ENCODE measurements at places on chromosomes 12 and 14. TPM values are rescaled to one million over a fixed set of nuclear protein-coding genes. Genes with fewer than 3 reads are reported as not detected.
A peak's percentile ranks its signal among the peaks of the same experiment; 100 is the strongest.

The RND1 gene
- 0.11 TPM for total RNA-seq

The WDR20 gene
- 19.2 TPM for total RNA-seq

The HOXC13 gene
- not detected for total RNA-seq

The ACSM4 gene
- total RNA-seq, result not detected

The JPH4 gene
- 0.13 TPM for total RNA-seq

The SERPINA9 gene
- total RNA-seq, result not detected

The ASIC1 gene
- 1.6 TPM for total RNA-seq

The SPTLC2 gene
- 10.2 TPM for total RNA-seq

The SERPINA5 gene
- 2.7 TPM for total RNA-seq

The CSRP2 gene
- total RNA-seq, result 40.9 TPM

The DCN gene
- total RNA-seq, result 800 TPM

DNA sequence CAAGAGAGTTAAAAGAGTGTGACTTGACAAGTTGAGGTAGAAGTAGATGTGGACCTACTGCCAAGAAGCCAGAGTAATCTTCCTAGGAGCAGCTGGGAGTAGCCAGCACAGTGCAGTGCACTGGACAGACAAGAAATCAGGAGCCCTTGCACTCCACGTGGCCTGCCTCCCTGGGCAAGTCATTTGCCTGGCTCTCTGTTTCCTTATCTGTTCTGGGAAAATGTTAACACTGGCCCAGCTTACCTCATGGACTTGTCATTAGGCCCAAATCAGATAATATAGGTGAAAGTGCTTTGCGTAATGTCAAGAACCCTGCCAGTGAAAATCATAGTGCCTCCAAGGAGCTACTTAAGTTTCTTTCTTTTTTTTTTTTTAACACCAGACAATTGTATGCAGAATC is 19.2 kb downstream of the SLC7A8 start:
- DNase-seq, result no peak

- DNase-seq, result no peak
Observed at GRCh38 chr12:69083689-69084088, 150.7 kb upstream of the CPM start.

DNA sequence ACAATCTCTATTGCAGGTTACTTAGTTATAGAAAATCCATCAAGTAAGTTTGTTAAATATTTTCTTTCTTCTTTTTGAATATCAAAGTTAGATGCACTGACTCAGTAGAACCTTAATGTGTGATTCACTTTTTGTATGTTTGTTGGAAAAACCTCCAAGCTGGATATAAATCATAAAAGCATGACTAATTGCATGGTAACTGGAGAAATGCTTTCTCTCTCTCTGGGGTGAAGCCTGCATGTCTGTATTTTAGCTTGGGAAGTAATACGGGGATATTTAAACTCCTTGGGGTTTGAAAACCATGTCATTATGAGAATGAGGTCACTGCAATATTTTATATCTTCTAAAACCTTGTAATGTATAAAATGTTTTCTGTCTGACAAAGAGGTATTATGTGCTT is 58.6 kb upstream of the MYF6 start:
- DNase-seq, result no peak

DNA sequence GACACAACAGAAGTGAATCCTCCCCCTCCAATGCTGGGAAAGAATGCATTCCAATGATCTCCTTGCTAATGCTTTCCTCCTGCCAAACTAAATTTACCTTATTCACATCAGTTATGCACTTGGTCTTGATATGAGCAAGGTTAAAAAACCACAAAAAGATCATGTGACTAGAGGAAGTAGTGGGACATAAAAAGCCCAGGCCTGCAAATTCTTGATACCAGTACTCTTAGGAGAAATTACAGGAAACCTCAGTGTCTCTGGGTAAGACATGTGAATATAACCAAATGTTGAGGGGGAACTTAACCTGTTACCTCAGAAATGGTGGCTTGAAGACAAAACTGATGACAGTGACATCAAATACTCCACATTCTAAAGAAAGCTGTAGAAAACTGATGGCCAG is 427.1 kb downstream of the RPS29 start:
- DNase-seq, result no peak

- no peak for DNase-seq
Observed at GRCh38 chr14:100303925-100304324, 2.3 kb downstream of the SLC25A29 start.

DNA sequence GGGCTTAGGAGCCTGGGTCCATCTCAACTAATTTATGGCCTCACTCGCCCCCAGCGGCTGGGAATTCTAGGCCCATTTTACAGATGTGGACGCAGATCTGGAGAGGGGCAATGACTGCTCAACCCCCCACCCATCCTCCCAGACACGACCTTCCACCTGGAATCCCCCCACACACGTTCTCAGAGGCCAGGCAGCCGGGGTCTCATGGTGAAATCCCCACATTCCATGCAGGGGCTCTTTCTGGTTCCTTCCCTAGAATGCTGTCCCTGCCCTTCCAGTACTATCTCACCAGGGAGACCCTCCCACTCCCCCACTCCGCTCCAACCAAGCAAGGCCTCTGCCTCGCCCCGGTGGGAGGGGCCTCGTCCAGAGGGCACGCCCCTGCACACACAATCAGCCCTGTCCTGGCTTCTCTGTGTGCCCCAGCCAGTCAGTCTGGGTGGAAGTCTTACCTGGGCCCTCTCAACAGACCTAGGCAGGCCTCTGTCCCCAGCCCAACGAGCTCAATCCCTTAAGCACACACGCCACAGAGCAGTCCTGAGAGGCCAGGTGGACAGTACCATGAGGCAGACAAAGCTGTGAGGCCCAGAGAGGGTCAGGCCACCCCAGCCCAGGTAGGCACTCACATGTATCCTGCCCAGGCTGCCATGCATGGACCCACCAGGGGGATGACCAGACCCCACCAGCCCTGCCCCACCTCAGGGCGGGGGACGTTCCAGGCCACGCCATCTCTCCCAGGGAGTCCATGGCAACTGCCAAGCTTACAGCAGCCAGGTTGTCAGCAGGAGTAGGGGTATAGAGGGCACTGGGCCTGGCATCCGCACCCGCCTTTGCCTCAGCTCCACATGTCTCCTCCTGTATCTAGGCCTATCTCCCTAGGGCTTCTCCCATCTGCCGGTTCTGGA is 1.3 kb upstream of the ANKRD9 start:
- peak; percentile 69 for DNase-seq

DNA sequence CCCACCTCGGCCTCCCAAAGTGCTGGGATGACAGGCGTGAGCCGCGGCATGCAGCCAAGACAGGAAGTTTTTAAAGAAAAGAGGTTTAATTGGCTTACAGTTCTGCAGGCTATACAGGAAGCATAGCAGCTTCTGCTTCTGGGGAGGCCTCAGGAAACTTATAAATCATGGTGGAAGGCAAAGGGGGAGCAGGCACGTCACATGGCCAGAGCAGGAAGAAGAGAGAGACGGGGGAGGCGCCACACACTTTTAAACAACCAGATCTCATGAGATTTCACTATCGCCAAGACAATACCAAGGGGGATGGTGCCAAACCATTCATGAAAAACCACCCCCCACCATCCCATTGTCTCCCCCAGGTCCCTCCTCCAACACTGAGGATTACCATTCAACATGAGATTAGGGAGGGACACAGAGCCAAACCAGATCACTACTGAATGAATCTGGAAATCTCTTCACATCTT is 14.1 kb downstream of the CCDC63 start:
- no peak for DNase-seq

- no peak for DNase-seq
Observed at GRCh38 chr12:127005406-127005805, 1261.6 kb upstream of the TMEM132C start.

- no peak for DNase-seq
Observed at GRCh38 chr14:103501921-103502669, 20.5 kb downstream of the CKB start.

DNA sequence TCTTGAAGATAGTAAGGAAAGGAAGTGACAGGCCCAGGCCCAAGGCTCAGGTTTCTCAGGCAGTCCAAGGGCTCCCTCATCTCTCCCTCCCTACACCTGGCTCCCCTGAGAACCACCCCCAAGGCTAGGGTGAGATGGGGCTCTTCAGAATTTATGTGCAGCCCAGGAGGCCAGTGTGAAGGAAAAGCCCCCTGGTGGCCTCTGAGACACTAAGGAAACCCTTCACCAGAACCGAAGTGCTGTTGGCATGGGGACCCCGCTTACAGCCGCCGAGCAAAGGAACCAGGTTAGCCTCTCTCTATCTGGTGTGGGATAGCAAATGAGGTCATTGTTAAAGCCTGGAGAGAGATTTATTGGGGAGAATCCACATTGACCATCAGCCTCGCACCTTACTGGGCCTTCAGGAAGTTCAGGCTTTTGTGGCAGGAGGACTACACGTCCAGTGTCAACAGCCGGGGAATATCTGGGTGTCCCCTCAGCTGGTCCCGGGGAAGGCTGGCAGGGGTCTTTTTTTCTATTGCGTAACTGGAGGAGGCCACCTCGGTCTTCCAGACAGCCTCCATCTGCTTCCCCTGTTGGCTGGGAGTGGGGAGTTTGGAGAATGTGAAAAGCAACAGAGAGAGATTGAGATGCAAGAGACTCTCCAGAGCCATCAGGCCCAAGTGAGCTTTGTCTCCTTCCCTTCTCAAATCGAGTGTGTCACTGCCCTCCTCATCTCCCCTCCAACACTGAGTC is 18.1 kb downstream of the FAM186B start:
- DNase-seq, result no peak

DNA sequence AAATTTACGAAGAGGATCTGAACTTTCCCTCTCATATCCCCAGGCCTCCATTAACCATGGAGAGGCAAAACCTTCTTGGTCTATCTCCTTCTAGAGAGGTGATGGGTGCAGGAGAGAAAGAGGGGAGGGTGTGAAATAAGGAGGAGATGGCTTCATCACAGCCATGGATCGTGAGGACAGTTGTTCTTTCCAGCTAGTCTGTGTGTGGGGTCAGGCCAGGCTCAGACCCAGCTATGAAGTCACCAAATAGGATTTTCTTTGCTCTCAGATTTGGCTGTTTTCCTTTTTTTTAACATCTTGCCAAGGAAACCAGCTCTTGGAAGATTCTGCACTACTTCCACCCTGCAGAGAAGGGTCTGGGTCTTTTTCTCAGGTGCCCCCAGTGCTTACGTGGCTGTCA is 64.9 kb upstream of the FAM181A start:
- no peak for DNase-seq

DNA sequence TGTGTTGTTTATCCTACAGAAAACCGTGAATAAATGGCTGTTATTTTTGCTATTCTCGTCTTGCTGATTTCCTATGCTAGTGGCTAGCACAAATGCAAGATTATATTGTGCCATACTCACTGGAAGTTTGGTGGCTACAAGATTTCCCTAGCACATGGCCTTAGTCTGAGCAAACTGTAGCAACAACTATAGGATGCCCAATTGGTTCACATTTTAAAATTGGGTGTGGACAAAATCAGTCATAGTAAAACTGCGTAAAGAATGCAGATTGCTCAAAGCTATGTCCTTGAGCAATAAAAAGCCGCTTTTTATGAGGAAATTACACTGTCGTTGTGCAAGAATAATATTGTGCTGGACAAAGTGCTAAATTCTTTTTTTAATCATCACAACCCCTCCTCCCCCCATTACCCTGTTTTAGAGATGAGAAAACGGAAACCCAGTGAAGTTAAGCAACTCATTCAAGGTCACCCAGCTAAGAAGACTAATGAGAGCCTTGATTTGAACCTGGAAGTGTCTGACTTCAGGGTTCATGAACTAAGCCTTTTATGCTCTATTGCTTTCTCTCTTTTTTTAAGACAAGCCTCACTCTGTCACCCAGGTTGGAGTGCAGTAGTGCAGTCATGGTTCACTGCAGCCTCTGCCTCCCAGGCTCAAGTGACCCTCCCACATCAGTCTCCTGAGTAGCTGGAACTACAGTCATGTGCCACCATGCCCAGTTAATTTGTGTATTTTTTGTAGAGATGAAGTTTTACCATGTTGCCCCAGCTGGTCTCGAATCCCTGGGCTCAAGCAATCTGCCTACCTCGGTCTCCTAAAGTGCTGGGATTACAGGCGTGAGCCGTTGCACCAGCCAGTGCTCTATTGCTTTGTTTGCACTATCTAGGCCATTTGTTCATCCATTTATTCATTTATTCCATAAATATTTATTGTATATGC is 73.6 kb downstream of the SRGAP1 start:
- DNase-seq, result no peak

- no peak for DNase-seq
Observed at GRCh38 chr12:113466454-113467141, 5.1 kb downstream of the LHX5 start.

DNA sequence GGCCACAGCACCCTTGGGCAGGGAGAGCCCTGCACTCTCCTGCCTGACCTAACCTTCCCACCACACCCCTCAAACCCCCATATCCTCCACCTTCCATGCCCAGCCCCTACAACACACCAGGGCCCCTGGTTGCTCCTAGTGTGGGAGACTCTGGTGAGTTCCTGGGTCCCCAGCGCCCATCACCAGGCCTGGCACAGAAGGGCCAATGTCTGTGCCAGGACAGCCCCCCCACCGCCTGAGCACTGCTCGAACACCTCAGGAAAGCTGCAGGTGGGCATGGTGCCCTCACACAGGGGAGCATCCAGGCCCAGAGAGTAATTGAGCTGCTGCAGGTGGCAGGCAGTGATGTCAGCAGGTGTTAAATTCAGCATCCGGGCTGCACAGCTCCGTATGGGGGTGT is 15.2 kb downstream of the ADCY6 start:
- DNase-seq, result no peak

GRCh38 chr12:93591137-93591868 is 18.8 kb downstream of the SOCS2 start:
- peak; percentile 88 for DNase-seq

GRCh38 chr12:75699728-75700496 is 188.5 kb upstream of the KRR1 start:
- no peak for DNase-seq

GRCh38 chr12:41264281-41264680 is 76.2 kb downstream of the PDZRN4 start:
- no peak for DNase-seq

DNA sequence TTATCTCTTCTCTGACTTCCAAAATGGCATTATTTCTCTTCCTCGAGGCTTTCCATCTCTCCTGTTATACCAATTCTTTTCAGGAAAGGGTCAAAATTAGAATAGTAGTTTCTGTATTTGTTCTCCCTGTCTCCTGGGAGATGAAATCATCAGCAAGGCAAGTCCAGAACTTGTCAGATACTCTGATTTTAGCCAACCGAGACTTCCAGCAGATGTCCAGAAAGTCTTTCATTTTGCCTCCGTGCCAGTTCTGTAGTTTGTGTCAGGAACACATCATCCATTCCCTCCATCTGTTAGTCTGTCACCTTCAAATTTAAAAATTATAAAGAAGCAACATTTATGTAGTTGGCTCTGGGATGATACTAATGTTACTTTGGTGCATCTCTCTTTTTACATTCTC is 275.7 kb downstream of the CCDC59 start:
- DNase-seq, result no peak

- no peak for DNase-seq
Observed at GRCh38 chr12:95205685-95206084, 11.6 kb downstream of the FGD6 start.

DNA sequence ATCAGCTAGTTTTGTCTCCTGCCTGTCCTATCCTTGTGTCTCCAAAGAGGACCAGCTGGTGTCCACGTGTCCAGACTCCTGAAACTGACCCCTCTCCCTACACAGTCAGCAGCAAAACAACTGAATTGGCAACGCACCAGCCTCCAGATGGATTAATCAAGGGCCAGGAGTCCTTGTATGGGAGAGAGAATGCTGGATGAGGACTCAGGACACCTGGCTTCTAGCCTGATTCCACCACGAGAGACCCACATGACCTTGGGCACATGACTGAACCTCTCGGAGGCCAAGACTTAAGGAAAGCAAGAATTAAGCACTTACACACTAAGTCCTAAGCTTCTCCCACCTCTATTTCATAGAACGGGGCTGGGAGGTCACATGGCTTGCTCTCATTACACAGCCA is 60.4 kb upstream of the CMKLR1 start:
- peak; percentile 64 for DNase-seq

Data from Right ventricle myocardium superior (tissue), 1 donor.